ENCODE measurements at places on chromosomes 7 and 10. TPM values are rescaled to one million over a fixed set of nuclear protein-coding genes. Genes with fewer than 3 reads are reported as not detected.

Gene TPK1
- total RNA-seq: 9.0 TPM

Gene WNT8B
- 0.18 TPM for total RNA-seq

Gene ODAD2
- total RNA-seq: 4.5 TPM

Gene HOXA7
- 2.2 TPM for total RNA-seq

Gene GIMAP4
- 95.7 TPM for total RNA-seq

GRCh38 chr7:124662937-124663336, 102.7 kb downstream of the GPR37 start:
- H3K4me3 ChIP-seq: no peak overlapping the region
- no peaks in the 10 kb centered on the region for H3K4me1 ChIP-seq
- DNase-seq: no peak
- H3K27me3 ChIP-seq: no peaks in the 10 kb centered on the region
- H3K27ac ChIP-seq: no peak overlapping the region
- no peaks in the 10 kb centered on the region for H3K36me3 ChIP-seq

DNA sequence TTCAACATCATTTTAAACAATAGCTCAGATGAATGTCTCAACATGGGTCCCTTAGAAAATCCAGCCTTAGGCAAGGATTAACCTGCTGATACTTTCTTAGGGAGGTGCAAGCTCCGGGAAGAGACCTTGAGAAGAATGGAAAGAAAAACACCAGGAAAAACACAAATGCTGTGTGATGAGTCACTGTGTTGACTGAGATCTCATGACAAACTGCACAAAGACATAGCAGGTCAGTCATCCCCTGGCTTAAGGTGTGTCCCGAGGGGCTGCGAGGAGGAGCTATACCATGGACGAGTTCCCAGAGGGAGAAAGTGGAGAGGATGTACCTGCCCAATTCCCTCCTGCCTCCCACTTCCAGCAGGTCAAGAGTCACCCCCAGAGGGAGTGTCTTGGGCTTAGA, 98.0 kb downstream of the TEX36 start:
- H3K27me3 ChIP-seq: no peaks in the 10 kb centered on the region
- no peaks in the 10 kb centered on the region for H3K36me3 ChIP-seq
- H3K4me3 ChIP-seq: no peak overlapping the region
- H3K27ac ChIP-seq: no peak overlapping the region

GRCh38 chr10:123429706-123430221, 236.4 kb upstream of the GPR26 start:
- H3K4me3 ChIP-seq: no peak overlapping the region
- DNase-seq: no peak
- no peak overlapping the region for H3K27ac ChIP-seq
- no peaks in the 10 kb centered on the region for H3K4me1 ChIP-seq
- peaks cover 10% of the 10 kb centered on the region for H3K27me3 ChIP-seq

DNA sequence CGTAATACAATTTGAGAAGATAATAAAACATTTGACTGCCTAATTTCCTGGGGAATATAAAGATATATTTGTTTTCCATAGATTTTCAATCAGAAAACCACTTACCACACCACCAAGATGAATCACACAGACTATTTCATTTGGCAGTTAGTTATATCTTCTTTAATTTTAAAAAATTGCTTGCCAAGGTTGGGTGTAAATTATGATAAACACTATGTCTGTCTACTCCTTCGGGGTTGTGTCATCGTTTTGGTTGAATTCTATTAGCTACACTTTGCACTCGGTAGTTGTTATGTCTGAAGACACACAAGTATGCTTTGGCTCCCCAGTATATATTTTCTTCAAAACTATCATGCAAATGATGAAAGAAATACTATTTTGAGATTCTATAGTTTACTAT, 594.8 kb upstream of the SEMA3D start:
- DNase-seq: no peak
- no peak overlapping the region for H3K4me3 ChIP-seq
- no peaks in the 10 kb centered on the region for H3K36me3 ChIP-seq
- H3K4me1 ChIP-seq: no peaks in the 10 kb centered on the region
- H3K27me3 ChIP-seq: no peaks in the 10 kb centered on the region

DNA sequence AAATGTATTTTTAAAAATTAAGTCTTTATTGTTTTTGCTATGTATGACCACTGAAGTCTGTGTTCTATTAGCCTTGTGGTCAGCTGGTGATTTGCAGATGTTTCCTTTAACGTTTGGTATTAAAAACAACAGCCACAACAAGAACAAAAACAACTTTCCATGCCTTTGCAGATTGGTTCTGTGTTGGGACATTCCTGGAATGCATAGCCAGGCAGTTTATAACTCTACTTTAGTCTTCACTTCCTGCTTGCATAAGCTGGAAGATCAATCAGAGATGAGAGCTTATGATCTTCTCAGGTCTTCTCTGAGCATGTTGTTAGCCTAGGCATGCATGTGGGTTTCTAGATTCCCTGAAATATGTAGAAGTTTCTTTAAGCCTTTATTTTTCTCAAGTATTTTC, 58.9 kb upstream of the SEMA3C start:
- no peak for DNase-seq
- no peak overlapping the region for H3K27ac ChIP-seq
- no peaks in the 10 kb centered on the region for H3K4me1 ChIP-seq

DNA sequence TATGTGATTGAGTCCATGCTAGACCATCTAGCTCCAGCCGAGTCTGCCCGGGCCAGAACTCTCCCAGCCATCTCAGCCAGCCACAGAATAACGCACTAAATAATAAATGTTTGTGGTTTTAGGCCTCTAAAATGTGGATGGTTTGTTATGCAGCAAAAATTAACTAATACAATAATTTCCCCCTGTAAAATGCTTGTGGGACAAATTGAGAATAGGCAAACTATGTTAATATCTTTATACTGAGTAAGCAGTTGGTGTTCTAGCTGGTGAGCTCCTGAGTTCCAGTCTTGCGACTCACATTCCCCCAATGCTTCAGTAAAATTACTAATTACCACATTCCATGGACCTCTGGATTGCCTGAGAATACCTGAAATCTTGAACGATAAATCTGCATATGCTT, 316.8 kb upstream of the NFE2L3 start:
- no peak for DNase-seq
- H3K27ac ChIP-seq: no peak overlapping the region
- H3K4me1 ChIP-seq: no peaks in the 10 kb centered on the region
- no peaks in the 10 kb centered on the region for H3K27me3 ChIP-seq
- no peaks in the 10 kb centered on the region for H3K36me3 ChIP-seq
- no peak overlapping the region for H3K4me3 ChIP-seq

DNA sequence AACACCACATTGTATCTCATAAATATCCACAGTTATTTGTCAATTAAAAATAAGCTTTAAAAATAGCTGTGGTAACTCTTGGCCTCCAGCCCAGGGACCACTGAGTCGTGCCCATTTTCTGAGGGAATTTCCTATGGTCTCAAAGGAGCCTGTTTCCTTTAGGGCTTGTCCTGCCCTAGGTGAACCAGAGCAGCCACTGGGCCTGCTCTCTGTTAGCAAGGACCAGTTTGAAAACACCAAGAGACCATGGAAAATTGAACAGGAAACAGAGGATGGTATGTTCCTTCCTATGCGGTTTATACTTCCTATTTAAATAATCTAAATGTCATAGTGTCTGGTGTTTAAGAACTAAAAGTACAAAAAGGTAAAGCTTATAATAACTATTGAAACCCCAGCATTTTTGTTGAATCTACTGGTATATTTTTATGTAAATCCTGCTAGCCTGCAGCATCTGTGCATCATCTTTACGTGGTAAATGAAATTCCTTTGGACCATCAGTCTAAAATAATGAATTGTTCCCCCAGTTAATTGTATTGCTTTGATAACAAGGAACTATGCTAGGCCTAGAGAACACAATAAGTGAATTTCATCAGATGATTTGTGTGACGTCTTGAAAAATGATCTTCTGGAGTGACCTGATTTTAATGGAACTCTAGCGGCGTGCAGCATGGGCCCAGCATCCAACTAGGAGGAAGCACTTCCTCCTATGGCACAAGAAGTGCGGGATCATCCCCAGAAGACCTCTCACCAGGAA, 333.7 kb downstream of the GFRA1 start:
- peaks cover 6% of the 10 kb centered on the region for H3K4me1 ChIP-seq
- no peak overlapping the region for H3K27ac ChIP-seq
- no peak overlapping the region for H3K4me3 ChIP-seq
- H3K27me3 ChIP-seq: no peaks in the 10 kb centered on the region

GRCh38 chr7:83796760-83797159, 147.8 kb upstream of the SEMA3E start:
- no peaks in the 10 kb centered on the region for H3K4me1 ChIP-seq
- no peak overlapping the region for H3K27ac ChIP-seq
- H3K4me3 ChIP-seq: no peak overlapping the region
- no peaks in the 10 kb centered on the region for H3K27me3 ChIP-seq

GRCh38 chr7:144122876-144123275, at the start of gene OR2A14:
Gene OR2A14 (plus strand): TSS chr7:144123176. CDS start chr7:144129113, 5,937 bp downstream.
- no peak for DNase-seq
- H3K27me3 ChIP-seq: no peaks in the 10 kb centered on the region

- H3K4me3 ChIP-seq: no peak overlapping the region
- H3K4me1 ChIP-seq: no peaks in the 10 kb centered on the region
- no peaks in the 10 kb centered on the region for H3K36me3 ChIP-seq
- H3K27me3 ChIP-seq: no peaks in the 10 kb centered on the region
These were observed 65.0 kb downstream of the POU6F2 start for GRCh38 chr7:39042670-39043069.

GRCh38 chr7:30790356-30790755, 19.1 kb downstream of the MINDY4 start:
- no peak overlapping the region for H3K4me3 ChIP-seq
- no peak for DNase-seq
- no peak overlapping the region for H3K27ac ChIP-seq
- peaks cover 7% of the 10 kb centered on the region for H3K4me1 ChIP-seq
- H3K27me3 ChIP-seq: no peaks in the 10 kb centered on the region

GRCh38 chr10:103840740-103841070, 14.7 kb downstream of the SH3PXD2A start:
- peak overlapping the region; percentile 31 for H3K27ac ChIP-seq
- no peak overlapping the region for H3K4me3 ChIP-seq
- no peak for DNase-seq
- H3K27me3 ChIP-seq: no peaks in the 10 kb centered on the region
- H3K4me1 ChIP-seq: peaks cover 52% of the 10 kb centered on the region

GRCh38 chr10:99733366-99733765, 1.3 kb downstream of the CUTC start:
- peak overlapping the region; percentile 98 for H3K4me3 ChIP-seq
- H3K27ac ChIP-seq: no peak overlapping the region
- H3K36me3 ChIP-seq: peaks cover 29% of the 10 kb centered on the region
- DNase-seq: no peak

- DNase-seq: no peak
- H3K4me1 ChIP-seq: no peaks in the 10 kb centered on the region
- H3K36me3 ChIP-seq: no peaks in the 10 kb centered on the region
These were observed 30.3 kb upstream of the TCF7L2 start for GRCh38 chr10:112919721-112920120.

- H3K27ac ChIP-seq: no peak overlapping the region
- H3K4me3 ChIP-seq: no peak overlapping the region
- H3K27me3 ChIP-seq: no peaks in the 10 kb centered on the region
- no peaks in the 10 kb centered on the region for H3K4me1 ChIP-seq
- no peak for DNase-seq
- no peaks in the 10 kb centered on the region for H3K36me3 ChIP-seq
These were observed 278.1 kb downstream of the MAGI2 start for GRCh38 chr7:79175374-79175773.

DNA sequence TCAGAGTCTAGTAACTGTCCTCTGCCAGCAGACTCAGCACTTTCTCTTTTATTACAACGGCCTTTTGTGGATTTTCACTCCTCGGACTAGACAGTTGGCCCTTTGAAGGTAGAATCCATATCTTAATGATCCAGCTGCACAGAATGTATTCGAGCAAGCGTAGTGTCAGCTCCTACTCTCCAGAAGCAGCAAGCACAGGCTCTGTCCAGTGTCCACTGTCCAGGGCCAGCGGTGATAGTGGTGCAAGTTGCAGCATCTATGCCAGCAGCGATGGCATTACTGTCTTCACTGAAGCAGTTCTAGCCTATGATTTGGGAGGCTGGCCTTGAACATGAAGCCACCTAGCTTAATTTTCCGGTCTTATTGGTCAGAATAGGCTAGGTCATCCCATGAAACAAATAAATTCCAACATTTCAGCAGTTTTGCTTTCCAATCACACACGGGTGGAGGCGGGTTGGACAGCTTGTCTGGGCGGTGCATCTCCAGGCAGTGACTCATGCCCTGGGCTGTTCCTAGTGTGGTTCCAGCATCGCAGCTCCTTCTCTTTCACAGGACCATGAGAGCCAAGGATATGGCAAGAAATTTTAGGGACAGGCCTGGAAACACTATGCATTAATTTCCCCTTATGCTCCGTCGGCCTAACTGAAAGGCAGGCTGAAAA, 108.6 kb upstream of the KCNMA1 start:
- H3K27ac ChIP-seq: no peak overlapping the region
- no peaks in the 10 kb centered on the region for H3K4me1 ChIP-seq
- H3K4me3 ChIP-seq: no peak overlapping the region
- no peak for DNase-seq
- H3K36me3 ChIP-seq: no peaks in the 10 kb centered on the region
- H3K27me3 ChIP-seq: no peaks in the 10 kb centered on the region

DNA sequence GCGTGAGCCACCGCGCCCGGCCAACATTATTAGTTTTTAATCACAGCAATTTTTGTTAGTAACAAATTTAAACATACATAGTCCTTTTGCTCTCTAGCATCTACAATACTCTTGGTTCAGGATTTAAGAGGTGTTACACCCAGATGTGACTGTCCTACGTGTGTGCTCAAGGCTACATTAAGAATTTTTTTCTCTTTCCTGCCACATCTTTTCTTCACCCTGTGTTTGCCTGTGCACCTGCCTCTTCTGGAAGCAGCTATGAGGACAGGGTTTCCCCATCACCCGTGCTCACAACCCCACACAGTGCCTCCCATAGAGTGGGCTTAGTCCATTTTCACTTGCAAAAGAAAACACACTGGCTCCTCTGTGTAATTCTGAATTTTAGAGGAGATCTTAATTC, 186.7 kb upstream of the KLF6 start:
- H3K27me3 ChIP-seq: no peaks in the 10 kb centered on the region
- peaks cover 20% of the 10 kb centered on the region for H3K4me1 ChIP-seq
- no peak overlapping the region for H3K27ac ChIP-seq
- no peak for DNase-seq
- no peak overlapping the region for H3K4me3 ChIP-seq

Measured in lower lobe of right lung (tissue), 2 donors.